ENCODE measurements at places on chromosomes 12 and 14.

- DNase-seq: no peak
Observed at GRCh38 chr14:24273422-24273998, 2.1 kb upstream of the RABGGTA start.

GRCh38 chr12:50862316-50862715 lies 19.6 kb downstream of the TMPRSS12 start:
- no peak for DNase-seq

- no peak for DNase-seq
Observed at GRCh38 chr12:76085520-76085868, 1.0 kb upstream of the NAP1L1 start.

DNA sequence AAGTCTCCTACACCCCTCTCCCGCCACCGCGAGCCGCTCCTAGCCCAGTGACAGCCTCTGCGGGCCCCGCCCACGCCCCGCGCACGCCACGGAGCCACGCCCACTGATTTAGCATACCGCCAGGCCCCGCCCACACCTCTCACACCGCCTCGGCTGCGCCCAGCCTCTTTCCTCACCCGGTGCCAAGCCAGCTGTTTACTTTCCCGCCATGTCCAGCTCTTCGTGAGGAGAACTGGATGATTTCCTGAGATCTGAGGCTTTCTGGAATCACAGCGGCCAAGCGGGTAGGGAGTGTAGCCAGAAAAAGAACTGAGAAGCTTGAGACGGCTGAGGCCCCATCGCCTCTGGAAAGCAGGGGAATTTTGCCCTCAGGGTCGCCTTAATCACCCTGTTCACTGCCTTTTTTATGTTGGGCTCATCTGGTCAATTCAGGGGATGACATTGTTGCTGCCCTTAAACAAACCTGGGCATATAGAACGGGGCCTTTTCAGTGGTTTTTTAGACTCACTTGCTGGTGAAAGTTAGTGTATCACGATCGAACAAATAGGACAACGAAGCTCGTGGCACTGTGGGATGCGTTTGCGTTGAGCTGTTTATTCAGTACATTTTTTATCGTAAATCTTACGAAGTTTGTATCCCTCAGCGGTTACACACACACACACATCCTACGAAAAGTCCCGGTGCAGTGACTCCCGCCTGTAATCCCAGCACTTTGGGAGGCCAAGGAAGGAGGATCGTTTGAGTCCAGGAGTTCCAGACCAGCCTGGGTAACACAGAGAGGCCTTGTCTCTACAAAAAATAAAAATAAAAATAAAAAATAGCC lies at the start of gene RNF212B:
TSS of gene RNF212B (plus strand) at position 165 of the 823 bp plus-strand sequence. CDS start 2,410 bp downstream, outside the sequence.
- DNase-seq: no peak

DNA sequence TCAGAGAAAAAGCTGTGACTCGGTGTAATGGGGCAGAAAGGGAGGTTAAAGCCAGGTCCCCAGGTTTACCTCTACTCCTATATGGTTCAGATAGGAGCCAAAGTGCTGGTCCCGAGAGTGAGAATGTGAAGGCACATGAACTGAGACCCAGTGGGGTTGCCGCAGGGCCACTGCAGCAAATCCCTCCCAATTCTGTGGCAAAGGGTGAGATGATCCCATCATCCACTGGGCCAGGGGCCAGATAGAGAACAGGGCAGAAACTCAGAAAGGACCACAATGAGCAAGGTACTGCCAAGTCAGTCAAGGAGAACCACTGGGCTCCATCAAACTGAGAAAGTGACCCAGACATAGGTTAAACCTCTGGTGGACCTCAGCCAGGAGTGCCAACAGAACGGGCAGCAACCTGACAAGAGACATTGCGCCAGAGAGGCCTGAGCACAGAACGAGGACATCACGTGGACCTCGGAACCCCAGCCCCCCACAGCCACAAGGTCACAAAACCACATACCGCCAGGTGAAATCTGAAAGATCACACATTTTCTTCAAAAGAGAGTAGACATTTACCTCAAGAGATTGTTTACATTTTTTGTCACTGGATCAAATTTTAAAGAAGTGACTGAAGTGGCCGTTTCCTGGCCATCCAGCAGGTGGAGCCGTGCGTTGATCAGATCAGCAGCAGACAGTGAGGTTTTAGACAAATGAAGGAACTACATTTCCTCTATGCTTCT lies 20.5 kb upstream of the ITPR2 start:
- no peak for DNase-seq

GRCh38 chr12:93007544-93007943 lies 78.4 kb upstream of the EEA1 start:
- no peak for DNase-seq

GRCh38 chr12:113298861-113299545 lies 35.9 kb downstream of the SLC8B1 start:
- DNase-seq: no peak

DNA sequence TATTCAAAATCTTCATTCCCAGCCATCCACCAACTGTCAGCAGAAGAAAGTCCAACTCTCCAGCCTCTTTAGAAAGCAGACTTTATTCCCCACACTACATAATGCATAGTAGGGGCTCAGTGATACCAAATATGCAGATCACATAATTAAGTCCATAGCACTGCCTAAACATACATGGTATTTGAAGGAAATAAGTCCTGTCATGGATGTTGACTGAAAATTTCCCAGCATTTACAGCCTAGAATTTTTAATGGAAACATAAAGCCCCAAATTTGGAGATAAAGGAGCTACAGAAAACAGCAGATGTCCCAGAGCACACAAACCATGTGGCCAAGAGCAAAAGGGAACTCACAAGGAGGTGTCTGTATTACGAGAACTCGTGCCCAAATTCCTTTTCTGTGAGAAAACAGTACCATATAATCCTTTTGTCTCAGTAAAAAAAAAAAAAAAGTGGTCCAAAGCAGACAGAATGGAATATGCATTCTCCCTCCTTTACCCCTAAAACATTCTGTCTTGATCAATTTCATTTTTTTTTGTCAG lies 920.5 kb downstream of the NRXN3 start:
- DNase-seq: no peak

DNA sequence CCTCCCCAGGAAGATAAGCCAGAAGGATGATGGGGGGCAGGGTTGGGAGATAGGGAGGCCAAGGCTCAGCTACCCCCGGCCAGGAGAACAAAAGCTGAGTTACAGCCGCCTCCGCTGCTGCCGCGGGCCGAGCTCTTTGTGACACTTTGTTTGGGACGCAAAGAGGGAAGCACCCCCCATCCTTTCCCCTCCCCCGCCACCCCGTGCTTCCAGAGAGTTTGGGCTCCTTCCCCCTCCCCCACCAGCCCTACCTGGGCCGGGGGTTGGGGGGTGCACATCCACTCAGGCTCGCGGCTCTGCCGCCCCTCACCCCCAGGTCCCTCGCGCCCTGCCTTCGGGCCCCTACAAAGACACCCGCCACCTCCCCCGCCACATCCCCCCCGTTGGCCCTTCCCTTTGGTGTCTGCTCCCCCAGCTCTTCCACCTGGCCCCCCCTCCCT lies 799 bp downstream of the ZNF219 start:
- no peak for DNase-seq

GRCh38 chr14:22478247-22478646 lies 110.8 kb downstream of the DAD1 start:
- DNase-seq: no peak

DNA sequence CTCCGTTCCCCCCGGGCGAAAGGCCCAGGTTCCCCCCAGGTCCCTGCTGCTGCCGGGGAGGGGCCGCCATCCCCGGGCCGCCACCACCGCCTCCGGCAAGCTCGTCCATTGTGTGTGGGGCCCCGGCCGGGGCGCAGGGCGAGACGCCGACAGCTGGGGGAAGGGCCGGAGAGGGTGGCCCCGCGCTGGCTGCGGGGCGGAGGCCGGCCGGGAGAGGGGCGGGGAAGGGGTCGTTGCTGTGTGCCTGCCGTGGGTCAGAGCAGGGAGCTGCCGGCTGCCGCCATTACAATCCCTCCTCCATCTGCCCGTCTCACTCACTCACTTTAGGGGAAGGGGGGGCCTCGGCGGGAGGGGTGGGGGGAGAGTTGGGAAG lies at the start of gene STRN3:
TSS of gene STRN3 (minus strand) at position 303 of the 373 bp plus-strand sequence. CDS start at position 109, 194 bp downstream.
- no peak for DNase-seq

DNA sequence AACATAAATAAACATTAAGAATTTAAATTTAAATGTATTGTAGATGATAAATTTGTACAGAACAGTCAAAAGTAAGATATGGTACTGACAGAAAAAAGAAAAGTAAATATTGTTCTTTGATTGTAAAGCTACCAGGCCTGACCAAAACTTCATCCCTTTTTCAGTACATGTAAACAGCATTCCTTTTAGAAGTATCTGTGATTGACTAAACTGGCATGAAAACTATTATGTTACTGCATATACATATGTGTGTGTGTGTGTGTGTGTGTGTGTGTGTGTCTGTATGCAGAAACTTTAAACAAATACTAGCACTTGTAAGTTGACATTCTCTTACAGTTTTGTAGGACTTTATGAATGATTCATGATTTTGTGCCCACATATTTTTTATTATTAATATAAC lies 270.9 kb downstream of the C12orf50 start:
- DNase-seq: no peak

- DNase-seq: no peak
Observed at GRCh38 chr14:84465880-84466279, 1064.1 kb upstream of the FLRT2 start.

DNA sequence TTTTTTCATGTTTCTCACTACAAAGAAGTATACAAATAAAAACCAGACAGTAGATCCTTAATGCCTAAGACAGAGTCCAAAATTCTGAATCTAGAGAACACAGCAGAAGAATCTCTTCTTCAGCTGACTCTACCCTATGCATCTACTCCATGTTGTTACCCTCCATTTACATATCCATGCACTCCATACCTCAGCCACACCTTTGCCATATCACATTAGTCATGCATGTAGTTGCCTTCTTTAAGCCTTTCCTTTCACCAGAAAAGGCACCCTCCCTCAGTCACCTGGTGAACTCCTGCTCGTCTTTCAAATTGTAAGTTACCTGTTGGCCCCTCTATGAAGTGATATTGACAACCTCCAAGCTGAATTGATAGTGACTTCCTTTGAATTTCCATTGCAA lies 271.2 kb upstream of the FAR2 start:
- DNase-seq: no peak

DNA sequence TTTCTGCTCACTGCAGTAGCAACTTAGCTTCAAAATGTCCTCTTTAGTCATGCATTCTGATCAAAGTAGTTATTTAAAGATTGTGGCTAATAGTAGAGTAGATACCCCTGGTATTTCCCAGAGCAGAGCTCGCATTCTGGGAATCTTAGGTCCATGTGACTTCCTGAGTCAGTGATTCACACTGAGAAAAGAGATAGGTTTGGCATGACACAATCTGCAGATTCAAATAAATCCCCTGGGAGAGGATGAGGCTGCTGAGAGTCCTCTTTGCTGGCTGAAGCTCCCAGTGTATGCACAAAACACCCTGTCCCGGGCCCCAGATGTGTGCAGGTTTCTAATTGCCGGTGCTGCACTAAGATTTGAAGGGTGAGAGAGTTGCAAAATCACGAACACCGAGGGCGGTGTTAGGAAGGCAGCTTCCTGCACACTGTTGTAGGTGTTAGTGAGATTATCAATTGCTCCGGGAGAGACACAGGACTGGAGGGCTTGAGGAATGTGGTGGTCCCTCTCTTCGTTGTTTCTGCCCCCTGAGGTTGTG lies 233.2 kb downstream of the NRXN3 start:
- no peak for DNase-seq

DNA sequence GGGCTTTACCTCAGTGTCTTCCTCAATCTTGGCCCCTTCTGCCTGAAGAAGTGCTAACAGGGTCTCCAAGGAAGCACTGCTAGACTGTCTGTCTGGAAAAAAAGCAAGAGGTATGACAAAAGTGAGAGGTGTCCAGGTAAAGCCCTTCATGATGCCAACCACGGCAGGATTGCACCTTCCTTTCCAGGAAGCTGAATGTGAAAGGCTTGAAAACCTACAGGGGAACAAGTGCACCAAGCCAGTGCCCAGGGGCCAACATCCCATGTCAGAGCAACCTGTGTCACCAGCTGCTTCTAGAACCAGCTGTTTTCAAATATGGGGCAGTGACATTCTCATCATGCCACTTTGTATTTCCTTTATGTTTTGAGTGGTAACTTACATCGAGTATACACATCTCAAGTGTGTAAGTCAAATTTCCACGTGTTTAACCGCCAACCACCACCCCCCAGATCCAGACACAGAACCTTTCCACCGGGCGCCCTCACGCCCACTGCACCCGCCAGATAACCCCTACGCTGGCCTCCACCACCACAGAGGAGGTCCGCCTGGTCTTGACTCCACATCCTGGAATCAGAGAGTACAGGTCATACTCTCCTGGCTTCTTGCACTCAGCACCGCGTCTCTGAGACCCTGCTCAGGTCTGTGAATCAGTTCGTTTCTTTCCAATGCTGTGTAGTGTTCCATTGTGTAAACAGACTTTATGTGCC lies 27.3 kb downstream of the VPS37B start:
- no peak for DNase-seq

- no peak for DNase-seq
Observed at GRCh38 chr14:71947947-71948500, 15.8 kb downstream of the RGS6 start.

- no peak for DNase-seq
Observed at GRCh38 chr12:132142679-132143335, 1.3 kb downstream of the DDX51 start.

DNA sequence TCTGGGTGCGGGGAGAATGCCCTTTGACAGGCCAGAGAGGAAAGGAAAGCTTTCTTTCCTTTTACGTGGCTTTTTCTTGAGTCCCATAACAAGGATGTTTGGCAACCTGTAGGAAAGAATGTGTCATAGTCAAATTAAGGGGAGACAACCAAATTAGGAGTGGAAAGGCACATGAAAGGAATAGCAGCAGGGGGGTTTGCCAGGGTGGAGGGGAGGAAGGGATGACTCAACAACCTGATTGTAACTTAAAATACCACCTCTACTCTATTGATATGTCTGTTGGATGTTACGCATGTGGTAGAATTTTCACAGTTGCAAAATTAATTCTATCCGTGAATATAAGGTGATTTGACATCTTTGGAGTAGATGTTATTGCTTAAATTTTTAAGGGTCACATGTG lies 28.5 kb upstream of the MYBPC1 start:
- no peak for DNase-seq

DNA sequence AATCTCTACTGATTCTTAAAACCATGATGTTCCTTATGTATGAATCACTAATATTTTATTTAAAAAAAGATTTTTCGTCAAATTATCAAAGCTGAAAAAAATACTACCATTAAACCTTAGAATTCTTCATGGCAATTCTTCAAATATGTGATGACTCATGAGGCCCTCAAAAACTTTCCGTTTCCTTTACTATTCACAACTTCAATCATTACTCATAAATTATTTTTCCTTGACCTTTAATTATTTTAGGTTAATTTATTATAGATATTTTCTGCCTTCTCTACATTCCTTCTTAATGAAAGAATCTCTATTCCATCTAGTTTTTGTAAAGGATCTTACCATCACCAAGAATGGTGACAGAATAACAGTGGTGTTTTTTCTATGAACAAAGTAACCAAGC lies 162.1 kb upstream of the SOX5 start:
- no peak for DNase-seq

GRCh38 chr14:71713016-71713415 lies 219.2 kb upstream of the RGS6 start:
- DNase-seq: no peak

GRCh38 chr14:23610090-23610814 lies 25.9 kb upstream of the DHRS2 start:
- DNase-seq: no peak

All from brain pericyte (primary cell).